ENCODE measurements at places on chromosomes 3 and 15. TPM values are rescaled to one million over a fixed set of nuclear protein-coding genes. Genes with fewer than 3 reads are reported as not detected.
A peak's percentile ranks its signal among the peaks of the same experiment; 100 is the strongest.

DNA sequence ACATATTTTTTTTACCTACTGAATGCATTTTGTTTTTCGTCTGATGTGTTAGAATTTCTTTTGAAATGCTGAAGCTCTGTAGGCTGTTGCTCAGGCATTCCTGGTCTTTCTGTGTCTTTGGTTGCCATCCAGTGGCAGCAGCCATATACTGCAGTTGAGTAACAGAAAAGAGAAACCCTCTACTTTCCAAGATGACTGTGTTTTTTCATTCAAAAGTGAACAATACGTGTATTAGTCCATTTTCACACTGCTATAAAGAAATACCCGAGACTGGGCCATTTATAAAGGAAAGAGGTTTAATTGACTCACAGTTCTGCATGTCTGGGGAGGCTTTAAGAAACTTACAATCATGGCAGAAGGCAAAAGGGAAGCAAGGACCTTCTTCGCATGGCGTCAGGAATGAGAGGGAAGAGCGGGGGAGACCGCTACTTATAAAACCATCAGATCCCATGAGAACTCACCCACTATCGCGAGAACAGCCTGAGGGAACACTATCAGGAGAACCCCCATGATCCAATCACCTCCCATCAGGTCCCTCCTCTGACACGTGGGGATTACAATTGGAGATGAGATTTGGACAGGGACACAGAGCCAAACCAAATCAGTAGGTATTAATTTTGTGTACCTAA lies 4.7 kb upstream of the GOLGA8B start:
- DNase-seq = peak; percentile 92

GRCh38 chr3:66555214-66555844 lies 54.5 kb upstream of the LRIG1 start:
- peak; percentile 74 for DNase-seq

GRCh38 chr3:176262071-176262470 lies 935.2 kb downstream of the TBL1XR1 start:
- DNase-seq = no peak

SAMMSON gene
- total RNA-seq = 0.12 TPM

GRCh38 chr15:61621865-61622264 lies 392.8 kb upstream of the RORA start:
- DNase-seq = no peak

- DNase-seq = no peak
Measured at GRCh38 chr3:178623666-178624255, 87.5 kb downstream of the KCNMB2 start.

GRCh38 chr3:5423523-5423922 lies 236.0 kb downstream of the EDEM1 start:
- no peak for DNase-seq

FAM107A gene
- not detected for total RNA-seq

- peak; percentile 79 for DNase-seq
Measured at GRCh38 chr3:59502806-59503205, 453.0 kb upstream of the CFAP20DC start.

DNA sequence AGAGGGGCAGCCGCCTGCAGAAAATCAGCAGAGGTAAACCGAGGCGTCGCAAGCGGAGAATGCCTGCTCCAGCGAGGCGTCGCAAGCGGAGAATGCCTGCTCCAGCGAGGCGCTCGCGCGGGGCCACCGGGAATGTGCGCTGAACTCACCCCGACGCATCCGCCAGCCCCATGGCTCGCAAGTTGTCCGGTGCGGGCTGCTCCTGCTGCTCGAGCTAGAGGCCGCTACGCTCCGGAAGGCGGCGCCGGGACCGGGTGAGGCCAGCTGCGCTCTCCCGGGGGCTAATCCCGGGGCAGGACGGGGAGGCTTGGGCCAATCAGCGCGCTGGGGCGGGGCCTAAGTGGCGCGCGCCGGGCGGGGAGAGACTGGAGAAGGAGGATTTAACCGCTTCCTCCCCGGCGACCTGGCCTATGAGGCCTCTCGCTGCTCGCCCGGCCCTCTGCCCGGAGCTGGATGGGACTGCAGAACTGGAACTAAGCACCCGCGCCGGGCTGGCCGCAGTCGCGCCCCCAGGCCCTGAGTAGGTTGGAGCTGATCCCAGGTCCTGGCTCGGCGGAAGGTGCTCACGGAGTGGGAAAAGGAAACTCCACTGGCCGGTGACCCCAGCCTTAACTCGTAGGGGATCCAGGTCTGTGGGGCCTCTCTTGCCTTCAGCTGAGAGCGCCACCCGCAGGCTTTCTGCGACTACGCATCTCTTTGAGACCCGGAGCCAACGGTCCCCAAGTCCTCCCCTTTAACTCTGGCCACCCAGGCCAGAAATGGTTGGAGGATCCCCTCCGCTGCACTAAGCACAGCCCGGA lies at the start of gene SLC26A6:
TSS of gene SLC26A6 (minus strand) at position 240 of the 800 bp plus-strand sequence. CDS start at position 172, 68 bp downstream.
- DNase-seq = peak; percentile 91

DNA sequence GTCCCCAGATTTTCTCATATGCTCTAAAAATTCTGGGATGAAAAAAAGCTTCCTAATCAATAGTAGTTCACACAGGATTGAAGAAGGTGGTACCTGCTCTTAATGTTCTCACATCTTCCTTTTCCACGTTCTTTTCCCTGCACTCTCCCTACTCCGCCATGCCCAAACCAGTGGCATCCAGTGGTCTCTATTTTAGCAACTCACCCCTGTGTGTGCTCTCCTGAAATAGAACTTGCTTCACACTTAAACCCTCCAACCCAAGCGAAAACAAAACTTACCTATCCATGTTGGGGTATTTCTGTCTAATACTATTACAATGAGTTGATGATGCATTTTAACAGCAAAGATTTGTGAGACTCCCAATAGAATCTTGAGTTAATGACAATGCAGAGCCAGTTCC lies 148.8 kb downstream of the PLD1 start:
- DNase-seq = no peak

DNA sequence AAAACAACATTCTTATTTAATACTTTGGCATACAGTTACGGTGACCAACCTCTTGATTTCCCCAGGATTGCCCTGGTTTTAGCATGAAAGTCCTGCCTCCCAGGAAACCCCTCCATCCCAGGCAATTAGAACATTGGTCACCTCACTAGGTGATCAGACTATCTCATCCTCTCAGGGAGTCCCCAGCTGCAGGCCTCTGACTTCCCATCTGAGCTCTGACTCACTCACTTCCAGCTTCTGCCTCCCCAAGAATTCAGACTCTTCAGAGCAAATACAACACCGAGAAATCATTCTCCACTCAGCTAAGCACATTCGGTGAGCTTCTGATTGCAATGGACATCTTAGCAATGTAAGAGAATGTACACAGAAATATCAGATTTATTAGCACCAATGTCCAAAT lies 92.4 kb upstream of the HES1 start:
- DNase-seq = peak; percentile 80

SLCO2A1 gene
- 0.24 TPM for total RNA-seq

DNA sequence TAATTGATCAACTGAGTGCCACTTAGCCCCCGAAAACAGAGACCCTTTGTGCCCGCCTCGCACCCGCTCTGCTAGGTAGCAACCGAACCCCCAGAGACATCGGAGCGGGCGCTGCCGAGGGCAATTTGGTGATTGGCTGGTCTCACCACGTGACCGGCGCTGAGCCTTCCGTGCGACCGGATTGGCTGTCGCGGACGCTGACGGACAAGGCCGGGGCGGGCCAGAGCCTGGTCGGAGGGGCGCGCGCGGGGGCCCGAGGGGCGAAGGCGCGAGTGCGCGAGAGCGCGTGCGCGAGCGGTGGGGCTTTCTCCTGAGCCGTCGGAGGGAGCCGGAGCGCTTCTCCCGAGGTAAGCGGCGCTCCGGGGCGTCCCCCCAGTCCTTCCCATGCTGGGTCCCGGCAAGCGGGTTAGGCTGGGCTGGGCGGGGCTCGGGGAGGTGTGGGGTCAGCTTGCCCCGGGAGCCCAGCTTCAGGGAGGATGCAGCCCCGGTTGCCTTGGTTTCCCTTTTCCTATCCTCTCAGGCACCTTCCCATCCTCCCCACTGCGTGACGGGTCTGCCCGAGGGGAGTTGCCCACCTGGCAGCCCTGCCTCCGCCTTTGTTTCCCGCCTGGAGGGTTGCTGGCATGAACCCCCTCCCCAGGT lies at the start of gene TMEM108:
TSS of gene TMEM108 (plus strand) at position 303 of the 642 bp plus-strand sequence.
- DNase-seq = no peak

TMEM44 gene
- 14.2 TPM for total RNA-seq

DNA sequence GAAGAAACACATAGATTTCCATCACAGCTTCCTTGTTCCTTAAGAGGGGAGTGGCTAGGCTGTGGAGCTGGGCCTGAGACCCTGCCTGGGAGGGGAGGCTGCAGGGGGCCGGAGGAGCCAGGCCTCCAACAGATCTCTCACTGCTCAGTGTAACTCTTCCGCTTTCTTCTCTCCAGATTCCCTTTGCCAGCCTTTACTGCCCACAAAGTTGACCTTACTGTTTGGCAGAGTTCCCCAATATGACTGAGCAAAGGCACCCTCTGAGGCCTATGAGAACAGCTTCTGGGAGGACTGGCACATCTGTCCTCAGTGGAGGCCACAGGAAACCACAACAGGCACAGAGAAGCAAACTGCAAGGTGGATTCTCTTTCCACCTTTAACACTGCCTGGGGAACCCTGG lies 38.1 kb downstream of the SLCO2A1 start:
- peak; percentile 51 for DNase-seq

DNA sequence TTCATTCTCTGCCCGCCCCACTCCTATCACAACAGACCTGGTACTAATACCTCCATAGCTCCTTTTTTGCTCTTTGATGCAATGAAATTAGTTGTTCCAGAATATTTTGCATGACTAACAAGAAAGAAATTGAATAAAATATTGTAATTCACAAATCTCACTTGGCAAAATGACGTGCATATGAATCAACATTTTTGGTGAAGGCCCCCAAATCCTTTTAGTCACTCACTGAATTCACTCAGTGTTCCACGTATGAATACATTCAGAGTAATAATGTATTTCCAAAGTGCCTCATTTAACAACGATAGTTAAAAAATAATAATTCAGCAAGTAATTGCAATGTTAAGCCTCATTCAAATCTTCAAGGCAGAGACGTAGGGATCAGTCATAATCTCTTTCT lies 148.6 kb upstream of the STRIT1 start:
- DNase-seq = no peak

TLR9 gene
- not detected for total RNA-seq

GPR15 gene
- total RNA-seq = not detected

- DNase-seq = no peak
Measured at GRCh38 chr3:40653001-40653400, 128.2 kb downstream of the ZNF621 start.

DNA sequence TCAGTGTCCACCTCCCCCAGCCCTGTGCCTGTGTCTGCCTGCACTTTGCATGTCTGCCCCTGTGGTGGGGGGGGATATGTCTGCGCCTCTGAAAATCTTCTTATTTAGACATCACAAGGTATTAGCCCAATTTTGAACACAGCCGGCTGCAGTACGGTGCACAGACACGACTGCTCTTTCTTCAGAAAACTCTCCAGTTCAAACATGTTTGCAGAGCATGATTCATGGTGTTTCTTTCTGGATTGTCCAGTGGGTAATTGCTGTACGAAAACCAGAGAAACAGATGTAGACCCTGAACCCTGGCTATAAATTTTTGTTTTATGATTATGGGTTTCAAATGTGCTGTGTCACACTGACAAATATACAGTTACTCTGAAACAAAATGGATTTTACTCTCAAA lies 3.4 kb upstream of the RARB start:
- no peak for DNase-seq

EPHB3 gene
- total RNA-seq = 1.1 TPM

GRCh38 chr3:195613468-195614069 lies 29.8 kb upstream of the APOD start:
- DNase-seq = no peak

DNA sequence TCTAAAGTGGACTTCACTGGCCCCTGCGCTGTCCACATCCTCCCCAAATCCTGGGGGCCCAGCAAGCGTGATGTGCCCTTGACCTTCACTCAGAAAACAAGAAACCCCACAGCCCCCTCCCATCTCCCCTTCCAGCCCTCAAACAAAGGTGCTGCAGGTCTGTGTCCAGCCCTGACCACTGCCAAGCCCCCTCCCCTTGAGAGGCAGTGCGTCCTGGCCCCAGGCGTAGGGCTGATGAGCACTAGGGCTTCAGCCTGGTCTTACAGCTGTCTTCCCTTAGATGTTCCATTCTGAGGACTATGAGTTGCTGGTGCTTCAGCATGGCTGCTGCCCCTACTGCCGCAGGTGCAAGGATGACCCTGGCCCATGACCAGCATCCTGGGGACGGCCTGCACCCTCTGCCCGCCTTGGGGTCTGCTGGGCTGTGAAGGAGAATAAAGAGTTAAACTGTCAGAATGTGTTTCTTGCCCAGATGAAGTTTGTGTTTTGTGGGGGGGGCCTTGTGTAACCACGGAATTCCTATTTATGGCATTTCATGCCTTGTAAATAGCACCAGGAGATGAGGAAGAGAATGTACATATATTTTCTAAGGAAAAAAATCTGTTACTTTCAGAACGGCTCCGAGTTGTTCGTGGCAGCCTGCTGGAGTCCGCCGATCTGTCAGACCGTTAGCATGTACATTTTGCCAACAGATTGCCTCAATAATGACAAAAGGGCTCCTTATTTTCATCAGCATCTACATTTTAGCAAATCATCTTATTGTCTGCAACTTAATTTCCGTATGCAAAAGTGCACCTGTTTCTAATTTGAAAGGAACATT lies 8.3 kb upstream of the RHO start:
- no peak for DNase-seq

- DNase-seq = no peak
Measured at GRCh38 chr3:140165781-140166180, 230.8 kb downstream of the CLSTN2 start.

DNA sequence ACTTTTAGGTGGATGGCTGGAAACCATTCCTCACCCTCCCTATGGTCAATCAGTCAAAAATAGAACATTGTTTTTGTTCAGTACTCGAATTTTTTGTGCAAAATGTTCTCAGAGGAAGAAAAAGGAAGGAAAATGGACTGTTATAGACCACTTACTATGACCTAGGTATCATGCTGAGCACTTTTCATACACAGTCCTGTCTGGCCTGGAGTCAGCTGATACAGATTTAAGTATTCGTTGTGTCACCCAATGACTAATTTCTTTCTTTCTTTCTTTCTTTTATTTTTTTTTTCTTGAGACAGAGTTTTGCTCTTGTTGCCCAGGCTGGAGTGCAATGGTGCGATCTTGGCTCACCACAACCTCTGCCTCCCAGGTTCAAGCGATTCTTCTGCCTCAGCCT lies 29.1 kb upstream of the TNIK start:
- DNase-seq = no peak

P2RY1 gene
- total RNA-seq = 0.19 TPM

- peak; percentile 14 for DNase-seq
Measured at GRCh38 chr3:105473521-105474223, 107.0 kb downstream of the ALCAM start.

GP5 gene
- total RNA-seq = 0.02 TPM

AADACL2 gene
- total RNA-seq = not detected
